ENCODE measurements at places on chromosomes 2 and 18.

DNA sequence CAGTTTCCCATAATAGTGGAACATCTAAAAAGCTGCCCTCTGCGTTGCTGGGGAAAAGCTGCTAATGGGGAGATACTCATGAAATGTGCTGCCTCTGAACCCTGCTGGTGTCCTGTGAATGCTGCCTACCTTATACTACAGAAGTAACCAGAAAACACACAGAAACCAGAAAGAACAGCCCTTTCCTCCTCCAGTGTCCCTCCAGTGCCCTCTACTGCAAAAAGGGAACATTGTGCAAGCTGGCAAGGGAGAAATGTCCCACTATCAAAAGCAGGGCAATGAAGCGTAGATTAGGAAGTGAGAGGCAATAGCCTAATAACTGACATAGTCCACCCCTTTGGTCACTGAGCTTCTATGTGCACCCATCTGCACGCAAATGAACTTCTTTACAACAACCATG lies 162.7 kb upstream of the ETAA1 start:
- DNase-seq = no peak

- no peak for DNase-seq
Measured at GRCh38 chr2:75074228-75074627, 115.8 kb downstream of the POLE4 start.

DNA sequence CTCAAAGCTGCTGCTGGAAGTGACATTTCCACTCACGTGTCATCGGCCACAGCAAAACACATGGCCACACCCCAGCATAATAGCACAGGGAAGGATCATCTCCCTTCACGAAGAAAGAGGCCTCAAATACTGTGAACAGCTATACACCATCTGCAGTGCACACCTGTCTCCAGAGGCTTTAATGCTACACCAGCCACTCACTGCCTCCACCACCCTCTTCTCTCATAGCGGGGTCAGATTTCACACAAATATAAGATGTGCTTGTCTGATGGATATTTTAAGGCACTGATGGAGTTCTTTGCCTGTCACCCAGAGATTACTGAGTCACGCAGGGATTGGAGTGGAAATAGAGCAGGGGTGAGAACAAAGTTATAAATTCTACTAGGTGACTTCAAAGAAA lies 374.0 kb downstream of the ZNF516 start:
- DNase-seq = no peak

- no peak for DNase-seq
Measured at GRCh38 chr2:199973703-199974102, 18.3 kb downstream of the MAIP1 start.

DNA sequence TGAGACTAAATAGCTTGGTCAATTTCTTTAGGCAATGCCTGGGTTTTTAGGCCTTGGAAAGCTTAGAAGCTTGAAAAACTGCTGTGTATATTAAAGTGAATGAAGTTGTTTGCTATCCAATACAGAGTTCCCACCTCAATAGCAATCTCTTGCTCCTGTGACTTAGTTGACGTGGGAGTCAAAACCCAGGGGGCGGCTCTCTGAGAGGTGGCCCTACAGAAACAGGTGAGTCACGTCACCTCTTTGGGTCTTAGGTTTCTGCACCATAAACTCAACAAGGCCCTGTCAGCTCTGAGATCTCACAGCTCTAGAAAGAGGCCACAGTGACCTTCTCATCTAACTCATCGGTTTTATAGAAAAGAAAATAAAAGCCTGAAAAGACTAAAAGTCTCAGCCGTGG lies 79.6 kb downstream of the ADD2 start:
- no peak for DNase-seq
